Breast epithelium (tissue), 4 donors: ENCODE measurements at places on chromosomes 7 and 10. TPM values are rescaled to one million over a fixed set of nuclear protein-coding genes. Genes with fewer than 3 reads are reported as not detected.

ITIH5 gene
- total RNA-seq = 18.7 TPM

SUPV3L1 gene
- 40.1 TPM for total RNA-seq

DNA sequence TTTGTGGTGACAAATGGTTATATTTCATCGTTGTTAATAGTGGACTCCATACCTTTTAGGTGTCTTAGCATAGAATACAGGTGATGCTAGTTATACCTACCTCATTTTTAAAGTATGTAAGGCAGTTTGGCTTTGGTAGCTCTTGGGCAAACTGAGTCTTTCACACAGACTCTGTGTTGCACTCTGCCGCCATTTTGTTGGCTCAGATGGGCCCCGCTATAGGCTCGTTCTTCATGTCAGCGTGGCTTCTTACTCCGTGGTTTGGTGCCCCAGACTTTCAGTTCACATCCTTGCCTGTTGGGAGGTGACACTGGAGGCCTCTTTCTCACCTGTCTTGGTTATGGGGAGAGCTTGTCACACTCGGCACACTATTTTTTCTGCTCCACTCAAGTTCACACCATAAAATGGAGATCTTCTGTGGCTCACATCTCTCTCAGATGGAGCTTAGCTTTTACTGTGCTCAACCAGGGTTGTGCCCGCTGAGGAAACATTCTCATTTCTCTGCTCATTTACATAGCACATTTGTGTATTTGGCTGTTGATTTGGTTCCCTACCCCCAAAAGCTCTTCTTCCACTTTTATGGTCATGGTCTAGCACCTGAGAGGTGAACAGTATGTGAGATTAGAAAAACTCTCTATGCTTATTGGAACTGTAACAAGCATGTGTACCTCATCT, 178.5 kb downstream of the ARID5B start:
- no peak for DNase-seq

DNA sequence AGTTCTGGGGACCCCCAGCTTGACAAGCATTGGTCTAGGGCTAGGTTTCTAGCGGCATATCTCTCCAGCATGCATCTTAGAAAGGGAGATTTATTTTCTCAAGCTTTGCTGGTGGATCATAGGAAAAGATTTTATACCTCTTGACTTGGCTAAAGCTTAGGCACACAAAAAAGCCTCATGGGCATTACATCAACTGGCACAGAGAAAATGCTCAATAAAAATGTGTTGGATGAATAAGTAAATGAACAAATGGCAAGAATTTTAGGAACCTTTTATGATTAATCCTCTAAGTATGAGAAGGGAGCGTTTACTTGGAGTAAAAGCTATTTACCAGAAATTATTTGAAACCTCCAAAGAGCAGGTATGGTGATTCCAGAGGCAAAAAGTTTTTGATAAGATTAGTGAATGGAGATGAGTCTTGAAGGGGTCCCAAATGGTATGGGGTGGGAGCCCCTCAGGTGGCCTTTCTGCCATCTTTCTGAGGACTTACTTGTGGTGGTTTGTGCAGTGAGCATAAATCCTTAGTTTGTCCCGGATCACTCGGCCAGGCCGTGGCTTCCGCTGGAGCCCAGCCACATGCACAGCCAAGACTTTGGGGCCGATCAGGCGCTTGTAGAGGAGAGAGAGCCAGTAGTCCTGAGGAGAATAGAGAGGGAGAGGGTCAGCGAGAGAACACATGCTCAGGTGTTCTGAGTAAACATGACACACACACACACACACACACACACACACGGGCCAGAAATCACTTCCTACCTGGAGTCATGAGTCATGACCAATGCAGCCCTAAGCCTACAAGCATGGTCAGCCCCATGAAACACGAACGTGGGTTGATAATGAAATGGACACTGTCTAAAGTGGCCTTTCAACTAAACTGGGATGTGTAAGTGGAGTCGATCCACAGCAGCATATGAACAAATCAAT, 43.1 kb upstream of the HPS1 start:
- DNase-seq = no peak
